Activated CD8-positive, alpha-beta memory T cell treated with anti-CD3 and anti-CD28 coated beads for 4 hours (primary cell): ENCODE measurements at places on chromosomes 16 and 17.

- DNase-seq = peak; percentile 47
Observed at GRCh38 chr16:88437367-88437964, 15.6 kb upstream of the ZFPM1 start.

- DNase-seq = no peak
Observed at GRCh38 chr17:57493171-57493570, 236.8 kb downstream of the MSI2 start.

DNA sequence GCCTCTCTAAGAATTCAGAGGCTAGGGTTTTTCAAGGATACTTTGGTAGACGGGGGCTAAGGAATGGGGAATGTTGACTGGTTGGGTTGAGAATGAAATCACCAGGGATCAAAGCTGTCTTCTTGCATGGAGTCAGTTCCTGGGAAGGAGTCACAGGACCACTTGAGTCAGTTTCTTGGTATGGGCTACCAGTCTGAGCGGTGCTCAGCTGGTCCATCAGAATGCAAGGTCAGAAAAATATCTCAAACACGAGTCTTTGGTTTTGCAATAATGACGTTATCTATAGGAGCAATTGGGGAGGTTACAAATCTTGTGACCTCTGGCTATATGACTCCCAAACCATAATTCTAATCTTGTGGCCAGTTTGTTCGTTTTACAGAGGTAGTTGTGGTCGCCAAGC is 18.4 kb downstream of the CHD9NB start:
- DNase-seq = no peak

- DNase-seq = no peak
Observed at GRCh38 chr17:82339634-82340580, 6.3 kb upstream of the SECTM1 start.

DNA sequence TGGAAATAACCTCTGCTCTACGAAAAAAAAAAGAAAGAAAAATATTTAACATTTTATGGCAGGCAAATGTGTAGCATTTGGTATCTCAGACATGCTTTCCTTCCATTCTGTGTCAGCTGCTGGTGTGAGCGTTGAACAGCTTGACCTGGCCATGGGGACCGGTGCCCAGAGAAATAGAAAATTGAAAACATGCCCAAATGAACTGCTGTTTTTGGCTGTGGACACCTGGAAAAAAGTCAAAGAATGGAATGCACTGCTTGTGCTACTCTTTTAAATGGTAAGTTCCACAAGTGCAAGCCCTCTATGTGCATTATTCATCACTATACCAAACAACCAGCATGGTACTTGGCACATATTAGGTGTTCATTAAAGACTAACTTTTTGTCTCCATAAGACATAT is 127.2 kb downstream of the CDH8 start:
- no peak for DNase-seq

GRCh38 chr17:31434727-31435050 is 43.2 kb downstream of the RAB11FIP4 start:
- DNase-seq = no peak

DNA sequence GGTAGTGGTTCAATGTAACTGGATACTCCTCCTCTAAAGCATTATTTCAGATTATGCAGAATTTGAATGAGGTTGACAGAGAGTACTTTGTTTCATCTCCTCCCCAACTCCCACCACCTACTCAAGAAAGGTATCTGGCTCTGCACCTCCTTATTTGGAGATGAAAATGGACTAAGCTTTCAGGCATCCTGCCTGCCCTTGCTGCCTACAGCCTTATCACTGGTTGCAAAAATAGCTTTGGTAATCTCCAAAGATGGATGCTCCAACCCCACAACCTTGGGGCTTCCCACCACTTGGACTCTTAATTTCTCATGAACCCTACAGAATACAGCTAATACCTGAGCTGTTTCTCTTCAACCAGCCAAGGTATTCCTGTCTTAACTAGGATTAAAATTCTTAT is 45.3 kb upstream of the CORO6 start:
- DNase-seq = no peak

GRCh38 chr17:45745601-45746494 is 38.3 kb upstream of the CRHR1 start:
- DNase-seq = no peak

GRCh38 chr16:11757671-11758545 is 15.3 kb upstream of the TXNDC11 start:
- no peak for DNase-seq

DNA sequence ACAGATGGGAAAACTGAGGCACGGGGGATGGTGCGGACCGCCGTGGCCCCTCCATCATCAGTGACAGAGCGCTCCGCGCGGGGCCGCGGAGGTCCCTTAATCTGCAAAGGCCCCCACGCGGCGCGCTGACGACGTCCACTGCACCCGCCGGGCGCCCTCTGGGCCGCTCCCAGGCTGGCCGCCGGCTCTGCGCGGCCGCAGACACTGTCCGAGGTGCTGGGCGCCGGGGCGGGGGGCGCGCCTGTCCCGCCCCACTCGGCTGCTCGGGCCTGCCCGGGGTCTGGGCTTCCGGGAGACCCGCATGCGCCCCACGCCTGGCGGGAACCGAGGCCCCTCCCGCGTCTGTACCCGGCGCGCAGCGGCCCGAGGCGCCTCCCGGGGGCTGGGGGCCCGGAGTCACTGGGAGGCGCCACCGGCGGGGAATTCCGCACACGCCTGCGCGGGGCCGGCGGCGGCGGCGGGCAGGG is 550 bp upstream of the RNF213 start:
- DNase-seq = peak; percentile 55

GRCh38 chr16:12308060-12308459 is 331.5 kb downstream of the SNX29 start:
- DNase-seq = no peak

DNA sequence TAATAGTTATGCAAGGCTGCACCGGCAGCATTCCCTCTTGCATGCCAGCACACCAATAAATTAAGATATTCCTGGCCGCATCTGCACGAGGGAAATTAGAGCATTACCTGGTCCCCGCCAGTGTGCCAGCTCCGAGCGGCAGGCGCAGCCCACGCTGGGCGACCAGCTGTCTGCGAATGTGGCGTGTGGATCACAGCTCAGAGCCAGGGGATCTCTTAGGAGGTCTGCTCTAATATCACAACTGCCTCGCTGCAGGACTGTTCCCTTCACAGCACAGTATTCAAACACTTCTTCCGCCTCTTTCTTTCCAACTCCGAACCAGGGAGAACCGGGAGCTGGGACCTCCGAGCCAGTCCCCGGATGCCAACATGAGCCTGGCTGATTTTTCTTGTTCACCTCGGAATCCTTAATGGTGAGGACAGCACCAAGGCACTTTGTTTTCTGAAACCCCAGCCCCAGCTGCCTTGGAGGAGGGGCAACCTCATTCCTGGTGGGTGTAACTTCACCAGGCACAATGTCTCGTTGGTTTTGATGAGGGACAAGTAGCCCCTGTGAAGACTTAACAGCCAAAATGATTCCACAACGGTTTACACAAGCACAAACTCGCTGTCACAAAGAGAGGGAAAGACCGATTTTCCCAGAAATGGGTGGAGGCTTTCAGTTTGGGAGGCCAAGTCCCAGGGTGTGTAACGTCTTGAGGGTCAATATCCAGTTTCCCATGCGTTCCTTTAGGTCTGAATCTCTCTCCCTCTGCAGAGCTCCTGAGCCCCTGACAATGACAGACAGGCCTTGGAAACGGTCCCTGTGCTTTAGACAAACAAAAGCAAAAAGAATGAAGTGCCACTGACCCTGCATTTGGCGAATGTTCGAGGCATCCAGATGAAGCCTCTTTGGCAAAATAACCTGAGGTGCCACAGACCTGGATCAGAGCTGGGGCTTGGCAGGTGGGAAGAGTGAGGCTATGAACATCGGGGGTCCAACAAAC is 213.2 kb downstream of the C16orf78 start:
- no peak for DNase-seq

DNA sequence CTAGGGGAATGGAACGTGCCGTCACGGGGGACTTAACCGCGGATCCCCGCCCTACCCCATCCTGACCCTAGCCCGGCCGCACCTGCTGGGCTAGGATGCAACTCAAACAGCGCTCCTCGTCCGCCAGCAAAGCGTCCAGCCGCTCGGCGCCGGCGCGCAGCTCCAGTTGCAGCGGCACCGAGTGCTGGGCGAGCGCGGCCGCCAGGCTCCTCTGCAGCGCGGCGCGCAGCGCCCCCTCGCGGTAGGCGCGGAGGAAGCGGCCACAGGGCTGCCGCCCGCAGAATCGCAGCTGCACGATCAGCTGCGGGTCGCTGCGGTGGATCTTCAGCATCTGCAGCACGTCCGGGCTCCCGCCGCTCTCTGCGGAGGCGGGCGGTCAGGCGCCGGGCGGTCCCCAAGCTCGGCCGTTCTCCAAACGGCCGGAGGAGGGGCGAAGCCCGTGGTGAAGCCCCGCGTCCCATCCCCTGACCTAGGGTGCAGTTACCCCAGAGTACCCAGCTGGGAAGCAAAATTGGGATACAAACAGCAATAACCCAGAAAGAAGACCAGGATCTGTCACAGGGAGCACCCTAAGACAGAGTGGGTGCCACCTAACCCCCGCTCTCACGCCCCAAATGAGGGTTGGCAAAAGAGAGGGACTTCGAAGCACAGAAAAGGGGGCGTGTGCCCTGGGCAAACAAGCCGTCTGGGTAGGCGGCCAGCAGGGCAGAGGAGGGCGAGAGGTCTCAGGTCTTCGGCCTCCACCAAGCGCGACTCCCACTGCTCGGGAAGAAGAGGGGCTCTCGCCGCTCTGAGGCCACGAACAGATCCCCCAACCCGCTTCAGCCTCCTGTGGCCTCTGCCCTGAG is 4.2 kb downstream of the TRADD start:
- DNase-seq = peak; percentile 54

DNA sequence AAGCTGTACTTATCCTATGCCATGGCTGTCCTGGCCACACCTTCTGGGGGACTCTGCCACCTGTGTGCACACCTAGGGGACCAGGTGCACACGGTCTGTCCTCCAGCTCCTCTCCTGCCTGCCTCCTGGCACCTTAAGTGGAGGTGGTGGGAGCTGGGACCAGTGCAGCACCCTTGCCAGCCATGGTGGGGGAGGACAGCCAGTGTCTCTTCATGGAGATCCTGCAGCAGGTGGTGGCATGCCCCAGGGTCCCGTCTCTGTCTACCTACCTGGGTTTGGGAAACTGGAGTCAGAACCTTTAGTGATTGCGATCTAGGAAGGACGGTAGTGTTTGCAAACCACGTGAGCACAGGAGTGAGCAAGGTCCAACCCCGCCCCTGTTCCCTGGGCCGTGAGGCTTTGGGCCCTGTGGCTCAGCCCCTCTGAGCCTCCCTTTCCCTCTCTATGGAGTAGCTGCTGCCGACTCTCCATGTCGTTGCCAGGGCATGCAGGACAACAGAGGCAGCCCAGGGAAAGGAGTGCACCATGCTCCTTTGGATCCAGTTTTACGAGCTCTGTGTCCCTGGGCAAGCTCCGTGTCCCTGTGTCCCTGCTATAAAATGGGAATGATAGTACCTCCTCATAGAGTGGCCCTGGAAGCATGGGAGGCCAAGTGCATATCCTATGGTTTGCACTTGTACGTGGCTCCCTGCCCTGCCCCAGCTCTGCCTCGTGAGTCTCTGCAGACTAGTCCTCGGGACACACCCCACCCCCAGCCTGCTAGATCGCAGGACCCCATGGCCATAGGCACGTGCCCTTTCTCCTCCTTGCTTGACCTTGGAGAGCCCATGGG is 7.1 kb downstream of the ADGRG1 start:
- DNase-seq = no peak

- DNase-seq = no peak
Observed at GRCh38 chr16:65318138-65318537, 196.3 kb upstream of the CDH11 start.

- DNase-seq = no peak
Observed at GRCh38 chr16:57736419-57737351, 1.1 kb downstream of the KATNB1 start.

- DNase-seq = no peak
Observed at GRCh38 chr16:76157629-76158028, 119.6 kb upstream of the CNTNAP4 start.

- no peak for DNase-seq
Observed at GRCh38 chr17:39166437-39167335, 725 bp upstream of the ARL5C start.

GRCh38 chr17:65553009-65553645 is 8.3 kb downstream of the AXIN2 start:
- DNase-seq = no peak

GRCh38 chr17:40555296-40556190 is 9.7 kb downstream of the CCR7 start:
- no peak for DNase-seq

DNA sequence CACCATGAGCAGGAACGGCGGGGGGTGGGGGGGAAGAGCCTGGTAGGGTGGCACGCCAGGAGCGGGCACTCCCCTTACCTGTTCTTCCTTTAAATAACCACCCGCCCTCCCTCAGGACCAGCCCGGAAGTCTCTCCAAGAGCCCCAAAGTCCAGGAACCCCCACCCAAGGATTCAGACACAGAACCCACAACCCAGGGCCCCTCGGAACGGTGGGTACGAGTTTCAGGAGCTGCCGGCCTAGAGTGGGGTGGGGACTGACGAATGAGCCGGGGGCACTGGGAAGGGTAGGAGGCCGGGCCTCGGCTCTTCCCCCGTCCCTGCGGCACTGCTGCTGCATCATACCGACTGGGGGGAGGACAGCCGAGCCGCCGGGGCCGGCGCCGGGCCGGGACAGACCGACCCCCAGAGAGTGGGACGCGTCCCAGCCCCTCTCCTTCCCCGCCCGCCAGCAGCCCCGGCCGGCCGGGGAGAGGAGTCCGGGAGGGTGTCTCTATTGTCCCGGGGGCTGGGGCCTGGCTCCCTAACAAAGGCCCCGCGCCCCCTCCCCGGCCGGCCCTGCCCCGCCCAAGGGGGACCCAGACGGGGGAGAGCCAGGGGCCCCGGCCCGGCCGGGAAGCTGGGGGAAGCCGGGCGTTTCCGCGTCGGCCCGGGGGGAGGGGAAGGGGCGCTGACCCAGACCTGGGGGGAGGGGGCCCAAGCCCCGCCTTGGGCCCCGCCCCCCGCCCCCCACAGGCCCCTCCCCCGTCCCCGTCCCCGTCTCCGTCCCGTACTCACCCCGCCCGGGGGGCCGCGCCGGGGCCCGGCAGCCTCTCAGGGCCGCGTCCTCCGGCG is 747 bp downstream of the ATXN7L3 start:
- DNase-seq = no peak

- no peak for DNase-seq
Observed at GRCh38 chr16:62755938-62756337, 719.7 kb upstream of the CDH8 start.

DNA sequence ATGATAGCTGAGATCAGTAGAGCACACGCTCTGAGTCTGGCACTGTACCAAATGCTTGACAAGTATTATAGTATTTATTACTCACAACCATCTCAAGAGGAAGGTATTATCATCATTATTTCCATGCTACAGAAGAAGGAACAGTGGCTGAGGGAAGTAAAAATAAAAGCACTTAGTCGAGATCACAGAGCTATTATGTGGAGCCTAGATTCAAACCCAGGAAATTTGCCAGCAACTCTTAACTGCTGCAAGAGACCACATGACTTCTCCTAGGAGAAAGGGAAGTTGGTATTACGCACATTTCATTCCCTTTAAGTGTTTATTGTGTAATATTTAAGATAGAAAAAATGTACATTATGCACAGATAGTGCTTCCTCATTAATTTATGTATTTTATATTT is 1.0 kb upstream of the RHOT1 start:
- no peak for DNase-seq

GRCh38 chr17:17077101-17077500 is 34.8 kb downstream of the MPRIP start:
- no peak for DNase-seq
